ENCODE measurements at places on chromosomes 6 and 20.

- DNase-seq, result no peak
Measured at GRCh38 chr20:56953048-56953586, 313.3 kb downstream of the BMP7 start.

DNA sequence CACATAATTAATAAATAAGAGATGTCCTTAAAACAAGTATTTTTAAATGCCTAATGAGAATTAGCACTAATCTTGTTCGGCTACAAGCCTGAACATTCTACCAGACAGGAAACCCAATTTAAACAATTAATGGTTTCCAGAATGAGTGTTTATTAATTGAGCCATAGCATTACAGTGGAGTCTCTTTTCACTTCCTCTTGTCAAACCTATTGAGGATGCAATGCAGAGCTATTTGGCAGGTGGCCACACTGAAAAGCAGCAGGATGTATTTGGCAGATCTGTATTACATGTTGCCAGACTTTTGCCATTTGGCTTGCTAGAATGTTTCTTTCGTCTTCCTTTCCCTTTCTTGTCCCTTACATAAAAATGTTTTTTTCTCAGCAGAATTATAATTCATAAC is 475.2 kb upstream of the MARCKS start:
- DNase-seq, result no peak

- no peak for DNase-seq
Measured at GRCh38 chr6:2502998-2503674, 247.6 kb downstream of the MYLK4 start.

DNA sequence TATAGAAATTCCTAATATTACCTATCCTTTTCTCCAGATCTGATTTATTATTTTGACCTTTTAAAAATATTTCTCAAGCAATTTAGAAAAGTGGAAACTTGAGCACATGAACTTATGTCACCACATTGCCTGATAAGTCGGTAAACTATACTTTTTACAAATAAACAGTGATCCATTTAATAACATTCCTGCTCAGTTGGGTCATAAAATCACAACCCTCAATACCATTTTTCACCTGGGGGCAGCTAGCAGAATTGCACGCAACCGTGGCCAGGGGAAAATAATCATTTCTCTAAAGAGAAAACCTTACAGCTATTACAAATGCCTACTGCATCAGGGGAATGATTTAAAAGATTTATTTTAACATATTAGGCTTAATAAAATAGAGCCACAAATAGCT is 614.5 kb downstream of the PHF3 start:
- DNase-seq, result no peak

DNA sequence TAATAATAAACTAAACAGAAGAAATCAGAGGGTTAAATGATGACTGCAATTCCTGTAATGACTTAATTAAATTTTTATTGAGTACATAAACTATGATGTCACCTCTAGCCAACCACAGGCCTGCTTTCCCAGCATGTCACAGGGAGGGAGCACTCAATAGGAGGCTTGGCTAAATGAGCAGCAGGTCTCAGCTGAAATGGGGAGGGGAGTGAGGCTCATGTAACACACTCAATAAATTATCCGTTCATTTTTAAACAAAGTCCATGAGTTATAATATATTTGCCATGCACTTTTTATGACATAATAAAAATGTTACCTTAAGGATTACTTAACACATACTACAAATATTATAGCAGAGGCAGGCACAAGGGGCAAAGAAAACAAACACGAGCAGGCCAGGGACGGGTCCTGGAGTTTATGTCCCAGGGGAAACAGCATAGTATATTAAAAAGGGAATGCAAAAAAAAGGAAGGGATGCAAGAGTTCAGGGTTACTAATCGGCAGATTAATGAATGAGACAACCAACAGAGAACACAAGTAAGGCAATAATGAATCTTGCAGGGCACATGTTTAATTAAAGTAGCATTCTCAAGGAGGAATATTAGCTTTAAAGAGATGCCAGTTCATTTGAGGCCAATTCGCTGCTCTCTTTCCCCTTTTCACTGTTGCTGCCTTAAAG is 27.1 kb upstream of the FAM83C start:
- DNase-seq, result no peak

- DNase-seq, result no peak
Measured at GRCh38 chr6:21033575-21034026, 499.3 kb downstream of the CDKAL1 start.

DNA sequence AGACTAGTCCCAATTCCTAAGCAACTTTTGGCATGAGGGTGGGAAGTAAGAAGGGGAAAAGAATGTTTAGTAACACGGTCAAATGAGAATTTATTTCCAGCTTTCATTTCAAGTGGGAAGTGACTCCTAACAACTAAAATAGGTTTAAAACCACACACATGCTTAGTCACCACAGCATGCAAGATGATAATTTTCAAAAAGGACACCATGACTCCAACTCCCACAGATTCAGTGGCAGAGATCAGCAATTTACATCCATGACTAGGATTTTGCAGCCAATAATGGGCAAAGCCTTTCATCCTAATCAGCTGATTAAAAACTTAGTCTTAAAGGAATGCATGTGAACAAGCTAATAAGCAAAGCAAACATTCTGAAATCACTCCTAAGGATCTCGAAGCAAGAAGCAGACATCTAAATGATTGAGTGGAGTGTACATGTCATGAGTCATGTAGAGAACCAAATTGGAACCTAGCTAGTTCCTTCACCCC is 48.1 kb upstream of the GCLC start:
- DNase-seq, result no peak

DNA sequence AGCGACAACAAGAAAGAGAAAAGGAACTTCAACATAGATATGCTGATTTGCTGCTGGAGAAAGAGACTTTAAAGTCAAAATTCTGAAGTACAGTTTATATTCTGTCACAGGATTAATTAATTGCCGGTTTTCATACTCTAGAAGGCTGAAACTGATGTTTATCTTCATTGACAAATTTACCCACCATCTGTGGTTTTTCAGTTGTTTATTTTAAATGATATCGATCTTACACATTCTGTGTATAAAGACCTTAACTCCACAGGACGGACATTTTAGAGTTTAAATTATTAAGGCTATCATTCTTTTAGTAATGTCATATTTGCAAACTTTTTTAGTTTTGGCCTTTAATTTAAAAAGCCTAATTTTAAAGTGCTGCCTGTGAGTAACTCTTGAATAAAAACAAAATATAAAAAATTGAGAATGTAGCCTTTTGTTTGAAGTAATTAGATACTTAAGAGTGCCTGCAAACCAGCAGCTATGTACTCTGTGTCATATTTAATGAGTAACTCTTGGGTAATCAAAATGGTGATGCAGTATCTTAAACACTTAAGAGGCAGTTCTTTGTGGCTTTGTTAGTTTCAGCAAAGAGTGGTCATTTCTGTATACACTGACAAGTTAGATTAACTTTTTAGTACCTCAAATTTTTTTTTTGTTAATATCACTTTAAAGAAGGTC is 59.3 kb downstream of the CDC5L start:
- DNase-seq, result no peak

- no peak for DNase-seq
Measured at GRCh38 chr6:128000363-128000762, 99.5 kb upstream of the THEMIS start.

GRCh38 chr20:50794846-50795634 is at the start of gene BCAS4:
TSS of gene BCAS4 (plus strand) at chr20:50795061. CDS start at chr20:50795084, 23 bp downstream.
- DNase-seq, result peak; percentile 95

GRCh38 chr6:36577301-36577700 is 16.9 kb upstream of the SRSF3 start:
- DNase-seq, result peak; percentile 88

DNA sequence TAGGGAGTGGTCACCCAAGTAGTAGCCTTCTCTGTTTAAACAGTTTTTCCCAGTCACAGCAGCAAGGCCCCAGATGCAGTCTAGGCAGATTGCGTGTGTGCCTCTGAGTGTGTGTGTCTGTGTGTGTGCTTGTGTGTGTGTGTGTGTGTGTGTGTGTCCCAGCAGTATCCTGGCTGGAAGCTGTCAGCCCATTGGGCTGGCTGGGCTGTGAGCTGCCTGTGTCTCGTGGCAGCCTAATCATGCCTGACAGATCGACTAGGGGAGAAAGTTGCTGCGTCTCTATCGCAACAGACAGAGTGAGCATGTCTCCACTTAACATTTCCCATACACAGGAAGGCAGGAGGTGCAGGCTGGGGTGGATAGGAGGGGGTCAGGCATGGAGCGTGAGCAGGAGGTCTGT is 42.9 kb upstream of the LRFN2 start:
- DNase-seq, result no peak

- DNase-seq, result peak; percentile 58
Measured at GRCh38 chr20:49323622-49324238, 45.9 kb upstream of the ZNFX1 start.

- no peak for DNase-seq
Measured at GRCh38 chr6:113385020-113385431, 472.1 kb upstream of the MARCKS start.

GRCh38 chr6:34511214-34511914 is 44.8 kb downstream of the SPDEF start:
- DNase-seq, result no peak

- no peak for DNase-seq
Measured at GRCh38 chr20:47352332-47353238, 3.9 kb downstream of the ZMYND8 start.

GRCh38 chr20:19397666-19398065 is 185.2 kb downstream of the SLC24A3 start:
- no peak for DNase-seq

DNA sequence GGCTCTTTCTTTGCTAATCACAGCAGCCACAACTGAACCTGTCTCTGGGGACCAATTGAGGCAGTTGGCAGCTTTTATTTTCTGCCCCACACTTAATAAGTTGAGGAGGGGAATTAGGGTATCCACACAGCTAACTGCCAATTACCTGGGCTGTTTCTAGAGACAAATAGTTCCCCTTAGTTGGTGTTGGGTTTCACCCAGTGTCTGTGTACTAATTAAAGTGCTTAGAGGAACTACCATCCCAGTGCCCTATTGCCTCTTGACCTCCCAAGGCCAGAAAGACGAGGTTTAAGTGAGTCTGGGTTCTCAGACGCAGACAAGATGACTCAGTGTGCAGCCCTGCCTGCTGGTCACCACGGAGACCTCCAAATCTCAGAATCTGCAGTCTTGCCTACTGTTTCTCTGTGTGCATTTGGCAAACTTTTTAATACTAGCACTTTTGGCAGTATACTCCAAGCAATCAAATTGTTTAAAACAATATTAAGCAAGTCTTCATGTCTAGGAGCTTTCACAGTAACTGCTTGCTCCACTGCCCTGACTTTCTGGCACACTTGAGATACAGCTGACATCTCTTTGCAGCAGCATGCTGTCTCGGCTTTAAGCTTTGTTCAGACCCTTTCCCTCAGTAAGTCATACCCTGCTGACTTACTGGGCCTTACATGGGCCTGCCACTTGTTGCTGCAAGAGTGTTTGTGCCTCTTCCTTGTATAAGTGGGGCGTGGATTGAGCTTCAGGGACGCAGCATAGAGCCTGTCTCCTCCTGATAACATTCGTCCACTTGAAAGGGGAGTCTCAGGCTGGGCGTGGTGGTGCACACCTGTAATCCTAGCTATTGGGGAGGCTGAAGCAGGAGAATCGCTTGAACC is 31.9 kb downstream of the STK35 start:
- DNase-seq, result peak; percentile 93

DNA sequence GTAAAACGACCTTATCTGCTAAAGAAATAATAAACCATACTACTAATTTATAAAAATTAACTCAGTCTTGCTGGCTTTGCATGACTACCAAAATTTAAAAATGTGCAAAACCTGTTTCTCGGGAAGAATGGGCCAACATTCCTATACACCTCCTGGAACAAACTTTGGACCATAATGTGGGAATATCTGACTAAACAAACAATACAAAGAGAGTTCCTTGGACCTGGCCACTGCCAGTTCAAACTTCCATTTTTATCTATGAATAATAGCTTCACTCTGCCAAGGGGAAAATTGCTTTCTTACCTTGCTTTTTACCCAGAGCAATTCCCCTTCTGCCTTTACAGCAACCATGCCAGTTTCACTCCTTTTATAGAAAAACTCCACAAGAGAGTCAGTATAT is 38.7 kb upstream of the POU5F1 start:
- no peak for DNase-seq

- no peak for DNase-seq
Measured at GRCh38 chr20:45924391-45925261, 9.9 kb upstream of the PCIF1 start.

GRCh38 chr6:28347119-28347518 is 2.6 kb upstream of the ZKSCAN3 start:
- no peak for DNase-seq

DNA sequence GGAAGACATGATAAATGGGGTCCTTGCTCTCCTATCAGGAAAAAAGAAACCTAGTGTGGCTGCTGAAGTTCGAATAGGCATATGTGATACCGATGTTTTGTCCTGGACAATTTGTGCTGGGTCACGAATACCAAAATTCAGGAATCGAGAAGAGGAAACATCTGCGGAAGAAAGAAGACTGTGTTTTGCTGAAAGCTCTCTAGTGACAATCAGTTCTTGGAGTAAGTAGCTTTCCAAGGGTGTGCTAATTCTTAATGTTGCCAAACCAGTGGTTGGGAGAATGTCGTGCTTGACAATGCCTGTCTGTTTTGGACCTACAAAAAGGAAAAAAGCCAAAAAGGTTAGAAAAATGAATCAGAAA is 956.1 kb downstream of the PHF3 start:
- DNase-seq, result no peak

GRCh38 chr6:63672582-63673129 is 37.1 kb downstream of the PHF3 start:
- DNase-seq, result no peak
